Tibial nerve (tissue), 4 donors: ENCODE measurements at places on chromosomes 5 and 9. TPM values are rescaled to one million over a fixed set of nuclear protein-coding genes. Genes with fewer than 3 reads are reported as not detected.

GRCh38 chr9:113364951-113365350, 11.8 kb downstream of the HDHD3 start:
- H3K27me3 ChIP-seq: no peaks in the 10 kb centered on the region
- H3K4me3 ChIP-seq: no peak overlapping the region
- no peak overlapping the region for H3K27ac ChIP-seq
- no peaks in the 10 kb centered on the region for H3K4me1 ChIP-seq
- no peaks in the 10 kb centered on the region for H3K36me3 ChIP-seq
- no peak for DNase-seq

DNA sequence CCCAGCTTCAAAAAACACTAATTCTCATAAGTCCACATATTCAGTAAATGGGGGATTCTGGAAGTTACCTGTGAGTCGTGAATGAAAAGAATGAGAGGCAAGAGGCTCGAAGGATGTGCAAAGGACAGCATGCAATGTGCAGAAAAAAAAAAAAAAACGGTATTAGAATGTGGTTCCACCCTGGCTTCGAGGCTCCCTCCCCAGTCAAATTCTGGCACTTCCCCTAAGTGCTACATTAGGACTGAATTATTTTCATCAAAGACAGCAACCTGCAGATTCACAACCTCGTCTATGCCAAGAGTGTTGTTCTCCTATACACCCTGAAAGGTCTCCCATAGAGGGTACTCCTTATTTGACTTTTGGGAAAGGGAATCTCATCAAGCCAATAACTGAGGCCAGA, 16.5 kb downstream of the CAPSL start:
- no peaks in the 10 kb centered on the region for H3K27me3 ChIP-seq
- H3K4me3 ChIP-seq: no peak overlapping the region
- H3K4me1 ChIP-seq: no peaks in the 10 kb centered on the region
- no peak overlapping the region for H3K27ac ChIP-seq
- DNase-seq: no peak

GRCh38 chr9:23774266-23774665, 51.8 kb downstream of the ELAVL2 start:
- DNase-seq: no peak
- H3K36me3 ChIP-seq: no peaks in the 10 kb centered on the region
- no peaks in the 10 kb centered on the region for H3K4me1 ChIP-seq
- H3K27me3 ChIP-seq: no peaks in the 10 kb centered on the region
- no peak overlapping the region for H3K4me3 ChIP-seq

- no peak for DNase-seq
- H3K4me3 ChIP-seq: no peak overlapping the region
- peaks cover 8% of the 10 kb centered on the region for H3K27me3 ChIP-seq
- H3K27ac ChIP-seq: no peak overlapping the region
- no peaks in the 10 kb centered on the region for H3K36me3 ChIP-seq
Measured at GRCh38 chr9:87771316-87772006, 45.5 kb downstream of the CTSL start.

GRCh38 chr5:24899180-24899579, 254.4 kb upstream of the CDH10 start:
- no peaks in the 10 kb centered on the region for H3K27me3 ChIP-seq
- H3K27ac ChIP-seq: no peak overlapping the region
- no peak overlapping the region for H3K4me3 ChIP-seq
- H3K36me3 ChIP-seq: no peaks in the 10 kb centered on the region
- no peak for DNase-seq

Gene SCGB3A1
- total RNA-seq: not detected

Gene CSF1R
- 53.7 TPM for total RNA-seq

Gene ORM2
- not detected for total RNA-seq

Gene CDH9
- total RNA-seq: not detected

Gene MEIKIN
- total RNA-seq: not detected

Gene HNRNPK
- 404 TPM for total RNA-seq

Gene LRRC70
- 4.8 TPM for total RNA-seq

Gene IL7R
- total RNA-seq: 5.7 TPM
